Stimulated activated CD8-positive, alpha-beta memory T cell treated with anti-CD3 and anti-CD28 coated beads, Interleukin-7, amount 100 ng/mL, for 24 hours (primary cell): ENCODE measurements at places on chromosomes 16 and 17.

GRCh38 chr16:76157629-76158028 lies 119.6 kb upstream of the CNTNAP4 start:
- DNase-seq: no peak

GRCh38 chr16:54237-54581 lies 581 bp downstream of the SNRNP25 start:
- DNase-seq: no peak

- no peak for DNase-seq
These were observed 301.4 kb downstream of the MAF start for GRCh38 chr16:79298894-79299799.

GRCh38 chr16:17962726-17963125 lies 373.8 kb downstream of the NPIPA8 start:
- no peak for DNase-seq

DNA sequence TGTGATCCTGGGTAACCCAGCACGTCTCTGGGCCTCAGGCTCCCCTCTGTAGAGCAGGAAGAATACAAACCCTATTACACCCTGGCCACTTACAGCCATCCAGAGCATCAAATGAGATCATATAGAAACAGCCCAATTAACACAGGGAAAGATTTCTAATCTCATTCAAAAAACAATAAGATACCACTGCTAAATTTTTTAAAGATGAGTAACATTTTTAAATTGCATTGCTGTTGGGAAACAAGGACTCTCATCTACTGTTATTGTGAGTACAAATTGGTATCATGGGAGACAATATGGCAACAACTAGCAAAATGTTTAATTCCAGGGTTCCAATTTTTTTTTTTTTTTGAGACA lies 41.1 kb downstream of the SRL start:
- no peak for DNase-seq

DNA sequence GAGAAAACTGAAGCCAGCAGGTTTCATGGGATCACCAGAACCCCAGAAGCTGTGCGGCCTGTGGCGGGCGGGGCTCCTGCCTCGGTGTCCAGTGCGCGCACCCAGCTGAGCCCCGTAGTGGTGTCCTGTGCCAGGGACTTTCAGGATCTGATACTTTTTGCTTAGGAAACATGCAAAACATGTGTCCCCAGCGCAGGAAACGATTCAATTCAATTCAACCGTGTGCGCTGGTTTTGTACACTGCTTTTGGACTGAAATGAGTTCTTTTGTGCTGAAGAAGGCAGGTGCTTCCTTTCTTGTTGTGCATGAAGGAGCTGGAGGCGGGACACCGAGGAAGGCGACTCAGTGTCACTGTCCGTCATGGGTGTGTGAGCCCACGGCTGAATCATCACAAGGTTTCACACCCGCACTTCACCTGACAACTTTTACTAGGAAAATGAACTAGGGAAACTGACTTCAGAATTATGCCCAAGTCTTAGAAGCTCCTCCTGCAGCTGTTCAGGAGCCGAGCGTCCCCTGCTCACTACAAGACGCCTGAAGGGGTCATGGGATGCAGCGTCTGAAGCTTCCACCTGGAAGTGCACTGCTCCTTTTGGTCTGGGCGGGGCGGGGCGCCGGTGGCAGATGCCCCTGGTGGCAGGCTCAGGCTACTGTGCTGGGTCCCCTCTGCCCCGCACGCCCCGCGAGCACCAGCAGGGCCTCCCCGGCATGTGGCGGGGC lies 31.4 kb upstream of the ZNF750 start:
- no peak for DNase-seq

- DNase-seq: no peak
These were observed 26.3 kb downstream of the UBALD1 start for GRCh38 chr16:4588386-4588785.

DNA sequence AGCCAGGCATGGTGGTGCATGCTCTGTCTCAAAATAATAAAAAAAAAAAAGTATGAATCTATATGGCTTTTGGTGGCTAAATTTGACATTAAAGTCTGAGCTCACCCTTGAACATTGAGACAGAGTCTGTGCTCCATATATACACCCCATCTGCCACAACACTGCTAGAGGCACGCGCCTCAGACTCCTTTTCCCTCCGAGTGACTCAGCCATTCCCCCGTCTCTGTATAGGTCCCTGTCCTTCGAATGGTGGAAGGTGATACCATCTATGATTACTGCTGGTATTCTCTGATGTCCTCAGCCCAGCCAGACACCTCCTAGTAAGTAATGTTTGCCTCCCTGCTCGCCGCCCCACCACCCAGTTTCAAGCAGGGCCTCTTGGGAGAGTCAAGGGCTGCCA lies 4.5 kb upstream of the EFNB3 start:
- no peak for DNase-seq

GRCh38 chr17:9002606-9003354 lies 18.5 kb upstream of the NTN1 start:
- no peak for DNase-seq

DNA sequence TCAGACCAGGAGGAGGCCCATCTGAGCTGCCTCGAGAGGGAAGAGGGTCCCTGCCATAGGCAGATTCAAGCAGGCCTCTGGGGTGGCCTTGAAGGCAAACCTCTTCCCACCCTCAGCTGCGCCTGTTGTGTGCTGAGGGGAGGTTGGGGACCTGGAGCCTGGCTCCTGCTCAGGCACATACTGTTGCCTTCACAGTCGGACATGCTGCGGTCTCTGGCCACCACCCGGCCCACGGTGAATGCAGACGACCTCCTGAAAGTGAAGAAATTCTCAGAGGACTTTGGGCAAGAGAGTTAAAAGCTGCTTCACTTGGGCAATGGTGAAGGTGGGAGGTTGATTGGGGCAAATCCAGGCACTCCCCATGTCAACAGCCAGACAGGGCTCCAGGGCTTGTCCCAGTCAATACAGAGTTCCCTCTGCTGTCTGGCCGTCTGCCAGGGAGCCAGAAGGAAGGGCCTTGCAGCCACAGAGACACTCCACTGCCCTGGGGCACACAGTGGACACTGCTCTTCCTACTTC lies 6.3 kb downstream of the PDF start:
- DNase-seq: no peak

- no peak for DNase-seq
These were observed 44.2 kb upstream of the TRAP1 start for GRCh38 chr16:3761375-3762106.

GRCh38 chr16:7405166-7405565 lies 72.5 kb downstream of the RBFOX1 start:
- no peak for DNase-seq

- DNase-seq: no peak
These were observed 10.2 kb upstream of the BCAR1 start for GRCh38 chr16:75261590-75262078.

- DNase-seq: no peak
These were observed 3.0 kb downstream of the SYNGR3 start for GRCh38 chr16:1992704-1993317.

- DNase-seq: no peak
These were observed 326.6 kb downstream of the PHKB start for GRCh38 chr16:47787696-47788095.
